Stimulated activated CD4-positive, alpha-beta T cell treated with anti-CD3 and anti-CD28 coated beads, TNF-alpha, amount 100 ng/mL, for 1 hour (primary cell): ENCODE measurements at places on chromosomes 7 and 10.

DNA sequence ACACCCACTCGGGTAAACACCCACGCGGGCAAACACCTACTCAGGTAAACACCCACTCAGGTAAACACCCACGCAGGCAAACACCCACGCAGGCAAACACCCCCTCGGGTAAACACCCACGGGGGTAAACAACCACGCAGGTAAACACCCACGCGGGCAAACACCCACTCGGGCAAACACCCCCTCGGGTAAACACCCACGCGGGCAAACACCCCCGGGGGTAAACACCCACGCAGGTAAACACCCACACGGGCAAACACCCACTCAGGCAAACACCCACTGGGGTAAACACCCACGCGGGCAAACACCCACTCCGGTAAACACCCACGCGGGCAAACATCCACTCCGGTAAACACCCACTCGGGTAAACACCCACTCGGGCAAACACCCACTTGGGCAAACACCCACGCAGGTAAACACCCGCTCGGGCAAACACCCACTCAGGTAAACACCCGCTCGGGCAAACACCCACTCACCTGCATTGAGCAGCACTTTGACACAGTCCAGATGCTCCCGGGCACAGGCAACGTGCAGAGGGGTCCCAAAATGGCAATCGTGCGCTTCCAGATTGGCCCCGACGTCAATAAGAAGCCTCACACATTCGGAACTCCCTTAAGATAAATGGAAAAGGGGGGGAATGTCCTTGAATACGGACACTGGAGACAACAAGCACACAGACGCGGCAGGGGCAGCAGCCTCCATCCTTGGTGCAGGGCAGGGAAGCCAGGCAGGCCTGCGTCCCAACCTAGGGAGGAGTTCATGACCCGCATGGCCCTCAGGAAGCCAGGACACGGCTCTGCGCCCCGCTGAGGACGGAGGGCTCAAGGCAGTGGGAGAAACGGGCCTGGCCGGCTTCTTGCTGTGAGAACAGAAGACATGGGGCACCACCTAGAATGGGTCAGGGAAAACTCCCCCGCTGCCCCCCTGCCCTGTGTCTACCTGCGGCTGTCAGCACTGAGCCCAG is 17.6 kb downstream of the ASB13 start:
- no peak for DNase-seq

- no peak for DNase-seq
Observed at GRCh38 chr7:43725251-43725650, 4.1 kb downstream of the COA1 start.

DNA sequence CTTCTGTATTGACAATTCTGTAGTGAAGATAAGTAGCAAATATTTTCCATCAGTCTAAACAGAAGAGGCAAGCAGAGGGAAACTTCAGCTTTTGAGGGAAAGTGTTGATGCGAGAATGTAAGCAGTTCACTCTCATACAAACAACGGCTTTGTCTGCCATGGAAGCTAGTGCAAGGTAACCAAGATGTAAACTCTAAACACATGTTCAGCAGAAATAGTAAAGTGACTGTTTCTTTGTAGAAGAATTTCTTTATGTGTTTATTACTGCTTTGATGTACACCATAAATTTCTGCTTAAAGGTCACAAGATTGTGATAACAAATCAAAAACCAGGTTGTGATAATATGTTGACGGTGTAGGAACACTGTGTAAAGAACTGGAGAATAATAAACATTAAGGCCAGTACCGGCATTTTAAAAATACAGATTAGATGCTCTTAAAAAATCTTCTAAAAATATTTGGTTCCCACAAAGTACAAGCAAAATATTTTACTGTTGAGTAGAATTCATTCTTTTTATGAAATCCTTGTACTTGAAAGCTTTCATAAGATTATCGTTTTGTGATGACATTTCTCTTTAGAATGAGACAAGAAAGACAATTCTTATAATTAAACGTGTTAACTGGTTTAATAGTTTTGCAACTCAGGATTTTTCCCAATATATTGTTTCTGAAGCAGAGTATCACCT is 34.2 kb downstream of the SEMA3C start:
- no peak for DNase-seq

- no peak for DNase-seq
Observed at GRCh38 chr10:88792661-88793060, 9.9 kb upstream of the LIPM start.

DNA sequence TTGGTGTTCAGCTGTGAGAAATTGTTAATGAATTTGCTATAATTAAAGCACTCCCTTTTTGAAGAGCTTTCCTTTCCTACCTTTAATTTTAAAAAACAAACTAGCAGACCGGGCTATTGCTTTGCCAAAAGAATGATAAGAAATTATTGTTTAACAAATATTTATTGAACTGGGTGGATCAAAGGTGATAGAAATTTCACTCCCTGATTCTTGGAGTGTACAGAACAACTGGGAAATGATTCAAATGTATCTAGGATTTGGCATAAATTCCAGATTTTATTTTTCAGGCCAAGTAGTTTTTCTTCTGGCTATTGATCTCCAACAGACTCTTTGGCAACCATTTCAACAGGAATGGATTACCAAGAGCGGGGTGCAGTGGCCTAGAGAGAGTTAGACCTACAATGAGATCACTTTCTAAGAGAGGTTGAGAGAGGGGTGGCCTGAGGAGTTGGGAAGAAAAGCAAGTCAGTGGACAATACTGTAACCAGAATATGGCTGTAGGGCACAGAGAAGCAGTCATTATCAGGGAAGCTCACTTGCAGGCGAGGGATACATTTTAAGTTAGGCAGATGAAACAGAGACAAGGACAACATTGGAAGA is 71.9 kb downstream of the PLXDC2 start:
- no peak for DNase-seq

DNA sequence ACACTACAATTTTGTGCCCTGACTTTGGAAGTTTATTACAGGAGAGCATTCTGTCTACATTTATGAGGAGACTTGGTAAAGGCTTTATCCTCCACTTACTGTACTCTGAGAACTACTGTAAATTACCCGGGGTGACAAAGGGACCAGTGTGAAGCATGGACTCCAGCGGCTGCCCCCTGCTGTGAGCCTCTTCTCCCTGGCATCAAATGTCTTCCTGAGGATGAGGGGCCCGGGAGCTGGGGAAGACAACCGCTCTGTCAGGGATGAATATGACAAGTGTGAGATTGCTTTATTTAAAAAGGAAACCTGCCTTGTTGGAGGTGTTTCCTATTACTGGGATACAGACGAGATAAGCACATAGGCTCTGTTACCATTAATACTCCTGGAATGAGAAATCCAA is 714.8 kb downstream of the CCSER2 start:
- no peak for DNase-seq

DNA sequence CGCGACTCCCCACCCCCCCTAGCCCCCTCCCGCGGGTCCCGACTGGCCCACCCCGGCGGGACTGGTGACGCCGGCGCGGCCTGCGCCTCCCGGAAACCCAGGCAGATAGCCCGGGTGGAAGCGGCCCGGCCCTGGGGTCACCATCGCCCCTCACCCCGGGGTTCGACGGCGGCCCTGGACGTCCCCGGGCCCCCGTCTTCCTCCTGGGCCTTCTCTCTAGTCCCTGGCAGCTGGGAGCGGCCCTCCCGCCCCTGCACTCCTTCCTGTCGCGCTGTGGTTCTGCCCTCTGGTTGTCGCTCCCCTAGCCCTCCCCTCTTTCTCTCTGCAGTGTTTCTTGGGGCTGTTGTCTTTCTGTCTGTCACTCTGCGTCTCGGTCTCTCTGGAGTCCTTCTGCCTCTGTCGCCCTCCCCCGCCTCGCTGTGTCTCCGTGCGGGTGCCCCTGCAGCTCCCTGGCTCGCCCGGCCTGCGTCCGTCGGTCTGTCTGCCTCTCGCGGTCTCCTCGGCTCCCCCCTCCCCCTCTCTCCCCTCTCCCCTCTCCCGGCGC is 90.5 kb upstream of the PAX2 start:
- no peak for DNase-seq

GRCh38 chr7:45086331-45087065 is 2.3 kb downstream of the NACAD start:
- DNase-seq: no peak

- no peak for DNase-seq
Observed at GRCh38 chr7:112938863-112939573, 147.6 kb downstream of the GPR85 start.
